ENCODE measurements at places on chromosomes 16 and 17. TPM values are rescaled to one million over a fixed set of nuclear protein-coding genes. Genes with fewer than 3 reads are reported as not detected.

GRCh38 chr16:88472637-88473205 lies 19.6 kb downstream of the ZFPM1 start:
- DNase-seq, result peak; percentile 87

GRCh38 chr17:74680941-74681340 lies 31.8 kb downstream of the CD300LF start:
- no peak for DNase-seq

GRCh38 chr17:16484445-16485175 lies 7.4 kb downstream of the LRRC75A start:
- no peak for DNase-seq

DNA sequence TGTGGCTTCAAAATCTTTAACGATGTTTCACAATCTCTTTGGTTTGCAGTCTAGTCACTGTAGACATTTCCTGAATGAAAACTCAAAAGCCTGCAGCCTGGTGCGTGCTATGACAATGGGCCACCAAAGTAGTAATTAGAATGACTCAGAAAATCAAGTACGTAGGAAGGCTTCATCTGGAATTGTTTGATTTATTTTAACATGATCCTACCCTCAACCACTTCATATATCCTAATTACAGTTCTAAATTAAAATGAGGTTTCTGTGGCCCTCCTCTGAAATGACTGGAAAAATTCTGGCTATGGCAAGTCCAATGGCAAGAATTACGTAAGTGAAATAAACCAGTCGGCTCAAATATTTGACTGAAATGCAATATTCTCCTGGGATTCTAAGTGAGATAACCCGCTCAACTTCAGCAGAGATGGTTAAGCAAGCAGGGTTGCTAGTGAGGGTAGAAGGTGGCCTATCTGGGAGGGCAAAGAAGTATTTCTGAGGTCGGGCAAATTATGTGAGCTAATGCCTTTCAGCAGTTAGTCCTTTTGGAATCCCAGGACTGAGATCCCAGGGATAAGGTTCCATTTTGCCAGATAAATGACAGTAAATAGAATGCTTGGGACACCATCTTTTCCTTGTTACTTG lies 145.6 kb upstream of the MYOCD start:
- no peak for DNase-seq

SHBG gene
- polyA plus RNA-seq, result 0.57 TPM

DNA sequence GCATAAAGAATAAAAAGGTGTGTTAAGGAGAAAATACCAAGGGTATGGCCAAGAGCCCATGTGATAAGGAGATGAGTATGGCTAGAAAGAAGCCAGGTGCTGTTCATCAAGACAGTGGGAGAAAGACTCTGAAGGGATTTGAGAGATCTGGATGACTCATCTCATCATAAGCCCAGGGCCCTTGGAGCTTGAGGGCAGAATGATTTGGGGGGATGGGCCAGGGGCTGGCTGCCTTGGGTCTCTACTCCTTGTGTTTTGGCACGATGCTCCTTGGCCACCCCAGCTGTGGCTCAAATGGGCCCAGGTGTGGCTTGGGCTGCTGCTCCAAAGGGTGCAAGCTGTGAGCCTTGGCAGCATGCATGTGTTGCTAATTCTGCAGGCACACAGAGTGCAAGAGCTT lies 14.5 kb upstream of the TNFRSF13B start:
- DNase-seq, result no peak

PPY gene
- polyA plus RNA-seq, result not detected

HAS3 gene
- polyA plus RNA-seq, result 0.50 TPM

ESRP2 gene
- 0.16 TPM for polyA plus RNA-seq

GRCh38 chr17:57953219-57953618 lies 2.0 kb downstream of the CUEDC1 start:
- no peak for DNase-seq

GRCh38 chr17:62085511-62086408 lies 20.7 kb upstream of the MED13 start:
- DNase-seq, result no peak

KRT12 gene
- not detected for polyA plus RNA-seq

- DNase-seq, result peak; percentile 67
Observed at GRCh38 chr17:77727037-77727615, 231.4 kb upstream of the TNRC6C start.

DNA sequence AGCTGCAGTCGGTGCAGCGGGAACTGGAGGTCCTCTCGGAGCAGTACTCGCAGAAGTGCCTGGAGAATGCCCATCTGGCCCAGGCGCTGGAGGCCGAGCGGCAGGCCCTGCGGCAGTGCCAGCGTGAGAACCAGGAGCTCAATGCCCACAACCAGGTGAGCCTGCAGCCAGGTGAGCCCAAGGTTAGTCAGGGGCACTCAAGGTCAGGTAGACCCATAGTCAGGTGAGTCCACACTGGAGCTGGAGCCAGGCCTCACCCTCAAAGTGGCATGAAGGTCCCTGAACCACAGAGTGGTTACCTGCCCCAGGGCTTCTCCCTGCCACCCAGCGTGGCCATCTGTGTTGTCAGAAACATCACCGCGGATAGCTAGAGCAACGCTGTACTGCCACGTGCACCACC lies 32.2 kb downstream of the PLD6 start:
- DNase-seq, result no peak

TBC1D3B gene
- 1.5 TPM for polyA plus RNA-seq

- peak; percentile 65 for DNase-seq
Observed at GRCh38 chr17:8016632-8017424, 14.4 kb downstream of the GUCY2D start.

- DNase-seq, result no peak
Observed at GRCh38 chr16:30533748-30534367, 800 bp downstream of the ZNF747 start.

DNA sequence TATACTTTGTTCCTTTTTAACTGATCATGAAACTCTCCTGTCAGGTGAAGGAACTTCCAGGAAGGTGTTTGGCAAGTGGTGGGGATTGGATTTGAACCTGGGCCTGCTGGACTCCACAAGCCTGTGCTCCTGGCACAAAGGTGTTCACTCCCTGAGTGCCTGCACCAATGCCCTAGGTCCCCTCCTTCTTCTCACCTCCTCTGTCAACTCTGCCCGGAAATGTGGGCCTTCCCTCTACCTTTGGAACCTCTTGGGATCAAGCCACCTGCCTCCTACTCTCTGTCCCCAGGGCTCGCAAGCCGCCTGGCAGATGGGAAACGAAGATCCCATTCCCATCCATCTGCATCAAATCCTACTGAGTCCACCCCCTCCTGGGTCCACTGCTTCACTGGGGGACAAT lies 40.0 kb downstream of the RTN4RL1 start:
- no peak for DNase-seq

- DNase-seq, result peak; percentile 81
Observed at GRCh38 chr17:57114085-57114673, 29.1 kb downstream of the AKAP1 start.

DNA sequence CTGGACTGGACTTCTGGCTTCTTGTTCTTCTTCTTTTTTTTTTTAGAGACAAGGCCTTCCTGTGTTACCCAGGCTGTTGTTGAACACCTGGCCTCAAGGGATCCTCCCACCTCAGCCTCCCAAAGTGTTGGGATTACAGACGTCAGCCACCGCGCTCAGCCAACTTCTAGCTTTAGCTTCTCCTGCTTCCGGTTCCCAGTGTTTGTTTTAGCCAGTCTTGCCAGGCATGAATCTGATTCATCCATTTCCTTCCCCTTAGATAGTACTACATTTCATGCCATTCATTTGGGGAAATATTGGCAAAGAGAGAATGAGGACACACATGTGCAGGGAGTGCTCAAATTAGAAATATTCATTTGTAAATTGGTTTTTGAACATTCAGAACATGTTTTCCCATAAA lies 12.1 kb upstream of the NDUFAB1 start:
- DNase-seq, result no peak

- DNase-seq, result peak; percentile 80
Observed at GRCh38 chr17:45229681-45230409, 8.2 kb downstream of the FMNL1 start.

GRCh38 chr16:25966172-25967097 lies 274.7 kb downstream of the HS3ST4 start:
- no peak for DNase-seq

GRCh38 chr17:82339634-82340580 lies 6.3 kb upstream of the SECTM1 start:
- DNase-seq, result no peak

DNA sequence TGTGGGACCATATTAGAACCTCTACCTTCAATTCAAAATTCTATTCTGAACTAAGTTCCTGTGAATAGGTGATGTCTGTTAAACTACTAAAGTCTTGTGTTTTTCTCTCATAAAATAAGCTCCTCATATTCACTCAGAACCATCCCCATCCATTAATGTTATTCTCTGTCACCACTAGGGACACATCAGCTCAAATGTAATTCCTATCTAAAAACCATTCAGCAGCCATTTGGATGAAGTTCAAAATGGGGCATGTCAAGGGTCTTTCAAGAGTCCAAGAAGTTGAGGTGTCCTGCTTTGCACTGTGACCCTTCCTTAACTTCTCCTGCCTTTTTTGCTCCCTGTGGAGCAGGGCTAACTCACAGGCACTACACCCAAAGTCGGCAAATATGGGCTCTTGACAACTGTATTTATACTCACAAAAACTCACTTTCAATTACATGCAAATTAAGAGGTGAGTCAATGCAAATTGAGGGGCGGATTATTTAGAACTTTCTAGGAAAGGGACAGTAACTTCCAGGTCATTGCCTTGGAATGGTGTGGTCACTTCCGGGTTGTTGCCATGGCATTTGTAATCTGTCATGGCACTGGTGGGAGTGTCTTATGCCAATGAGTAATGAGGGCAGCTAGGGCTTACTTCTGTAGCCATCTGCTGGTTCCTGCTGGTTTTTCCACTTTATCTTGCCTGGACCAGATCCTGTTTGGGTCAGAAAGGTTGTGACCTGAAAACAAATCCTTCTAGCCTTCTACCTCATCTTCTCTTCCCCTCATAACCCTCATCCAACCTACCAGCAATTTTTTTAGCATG lies 128.2 kb upstream of the COX10 start:
- no peak for DNase-seq

DNA sequence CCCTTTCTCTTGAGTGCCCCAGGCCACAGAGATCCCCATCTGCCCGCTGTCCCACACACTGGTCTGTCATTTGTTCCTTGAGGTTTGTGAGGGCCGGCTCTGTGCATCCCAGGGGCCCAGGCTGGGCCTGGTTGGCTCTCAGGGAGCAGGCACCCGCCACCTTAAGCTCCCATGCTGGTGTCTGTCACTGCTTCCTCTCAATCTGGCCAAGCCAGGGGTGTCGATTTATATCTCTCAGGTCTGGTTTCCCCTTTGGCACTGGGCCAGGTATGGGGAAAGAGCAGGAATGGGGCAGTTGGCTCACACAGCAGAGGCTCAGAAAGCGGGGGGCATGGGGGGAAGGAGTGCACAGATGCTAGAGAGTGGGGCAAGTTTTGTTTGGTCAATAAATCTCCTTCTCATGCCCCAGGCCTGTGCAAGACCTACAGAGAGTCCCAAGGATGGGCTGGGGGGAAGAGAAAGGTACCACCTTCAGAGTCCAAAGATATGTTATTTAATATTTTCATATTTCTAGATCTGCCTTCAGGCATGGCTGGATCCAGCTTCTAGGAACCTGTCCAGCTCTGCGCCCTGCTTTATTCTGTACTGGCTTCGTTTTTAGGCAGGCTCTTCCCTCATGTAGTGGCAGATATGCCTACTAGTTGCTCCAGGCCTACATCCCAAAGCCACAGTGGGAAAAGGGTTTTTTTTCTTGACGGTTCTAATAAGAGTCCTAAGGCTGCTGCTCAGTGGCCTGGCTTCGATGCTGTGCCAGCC lies 34.3 kb downstream of the IL4R start:
- no peak for DNase-seq

SLFN5 gene
- 3.9 TPM for polyA plus RNA-seq

DNA sequence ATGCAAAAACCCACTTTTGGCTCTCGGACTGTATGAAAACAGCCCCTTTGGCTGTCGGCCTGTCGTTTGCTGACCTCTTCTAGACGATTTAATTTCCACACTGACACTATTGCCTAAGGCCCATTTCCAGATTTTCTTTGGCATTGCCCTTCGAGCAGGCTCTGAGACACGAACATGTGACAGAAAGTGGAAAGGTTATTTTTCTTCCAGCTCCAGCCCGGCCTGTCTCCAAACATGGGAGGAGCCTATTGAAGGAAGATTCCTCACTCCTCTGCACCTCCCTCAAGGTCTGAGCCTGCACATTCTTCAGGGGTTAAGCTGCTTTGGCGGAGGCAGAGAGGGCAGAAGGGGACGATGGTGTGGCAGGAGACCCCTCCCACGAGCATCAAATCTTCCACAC lies 85.9 kb upstream of the FOXF1 start:
- DNase-seq, result no peak

DNA sequence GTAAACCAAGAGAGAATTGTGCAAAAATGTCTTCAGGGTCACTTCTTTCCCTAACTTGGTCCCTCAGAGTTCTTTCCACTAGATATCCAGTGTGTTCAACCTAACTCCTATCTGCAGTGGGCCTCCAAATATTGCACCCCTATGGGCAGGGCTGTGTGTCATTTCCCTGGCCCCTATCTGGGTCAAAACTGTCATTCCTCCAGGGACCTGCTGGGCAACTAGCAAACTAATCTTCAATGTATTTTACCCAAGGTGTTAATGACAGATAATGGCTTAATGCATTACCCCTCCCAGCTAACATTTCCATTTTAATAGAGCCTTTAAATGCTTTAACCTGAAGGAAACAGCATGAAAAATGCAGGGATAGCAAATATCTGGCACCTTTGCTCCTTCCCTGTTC lies 25.8 kb upstream of the SKAP1 start:
- no peak for DNase-seq

- peak; percentile 86 for DNase-seq
Observed at GRCh38 chr17:7021993-7022778, 664 bp upstream of the BCL6B start.

PDILT gene
- polyA plus RNA-seq, result not detected

DNA sequence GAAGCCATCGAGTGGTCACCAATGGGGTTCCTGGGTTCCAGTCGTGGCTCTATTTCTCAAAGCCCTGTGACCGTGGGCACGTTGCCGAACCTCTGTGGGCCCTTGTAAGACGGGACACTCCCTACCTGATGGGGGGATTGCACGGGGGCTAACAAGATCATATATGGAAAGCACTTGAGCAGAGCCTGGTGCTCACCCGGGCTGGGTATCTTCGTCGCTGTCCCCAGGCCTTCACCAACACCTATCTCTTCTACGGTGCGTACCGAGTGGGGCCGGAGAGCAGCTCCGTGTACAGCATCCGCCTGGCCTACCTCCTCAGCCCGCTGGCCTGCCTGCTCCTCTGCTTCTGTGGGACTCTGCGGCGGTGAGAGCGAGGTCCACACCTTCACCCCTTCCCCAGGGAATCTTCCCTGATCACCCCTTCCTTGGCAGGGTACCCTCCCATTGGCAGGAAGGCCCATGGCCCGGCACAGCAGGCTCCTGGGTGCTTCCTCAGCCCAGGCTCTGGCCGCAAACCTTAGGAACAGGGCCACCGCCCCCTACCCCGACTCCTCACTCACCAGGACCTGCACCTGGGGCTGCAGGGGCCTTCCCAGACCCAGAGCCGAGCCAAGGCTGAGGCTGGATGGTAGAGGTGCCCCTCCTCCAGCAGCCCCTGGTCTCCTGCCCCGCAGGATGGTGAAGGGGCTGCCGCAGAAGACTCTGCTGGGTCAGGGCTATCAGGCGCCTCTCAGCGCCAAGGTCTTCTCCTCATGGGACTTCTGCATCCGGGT lies 2.8 kb downstream of the TMC8 start:
- DNase-seq, result no peak

SRL gene
- polyA plus RNA-seq, result 255 TPM

CDRT4 gene
- polyA plus RNA-seq, result 2.7 TPM

GRCh38 chr16:28910086-28911031 lies 14.7 kb downstream of the RABEP2 start:
- no peak for DNase-seq

Measured in right cardiac atrium (tissue), 5 donors.